ENCODE measurements at places on chromosomes 6 and 20.

- no peak for DNase-seq
Observed at GRCh38 chr6:3400162-3400561, 56.7 kb downstream of the SLC22A23 start.

GRCh38 chr6:169701311-169701953 is 397 bp downstream of the WDR27 start:
- DNase-seq, result no peak

DNA sequence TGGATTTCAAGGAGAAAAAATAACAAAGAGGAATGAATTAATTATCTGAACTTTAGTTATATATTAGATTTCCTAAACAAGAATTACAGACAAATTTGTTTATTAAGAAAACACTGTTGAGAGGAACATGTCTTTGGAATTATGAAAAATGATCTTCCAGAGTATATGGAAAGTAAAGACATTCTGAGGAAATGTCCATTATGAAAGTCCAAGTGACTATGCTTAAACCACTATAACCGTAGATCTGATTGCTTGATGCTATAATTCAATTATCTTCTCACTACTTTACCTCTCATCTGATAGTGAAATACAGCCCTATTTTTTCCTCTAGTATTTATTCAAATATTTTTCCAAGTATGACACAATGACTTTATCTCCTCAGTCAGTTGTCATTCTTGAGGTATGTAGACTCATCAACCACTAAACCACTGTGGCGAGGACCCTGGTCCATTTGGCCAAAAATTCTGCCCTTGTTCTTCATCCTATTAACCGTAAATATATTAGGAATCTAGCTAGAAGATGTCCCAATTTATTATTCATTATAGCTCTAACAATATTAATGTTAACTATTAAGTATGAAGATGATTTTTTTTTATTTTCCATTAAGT is 37.3 kb upstream of the AHI1 start:
- no peak for DNase-seq

GRCh38 chr20:49283703-49284625 is 6.1 kb upstream of the ZNFX1 start:
- no peak for DNase-seq

GRCh38 chr6:100823041-100823440 is 58.1 kb downstream of the ASCC3 start:
- no peak for DNase-seq

- no peak for DNase-seq
Observed at GRCh38 chr20:43658069-43658722, 8.7 kb upstream of the MYBL2 start.

GRCh38 chr6:166864333-166864732 is 92.0 kb downstream of the RNASET2 start:
- DNase-seq, result no peak

- no peak for DNase-seq
Observed at GRCh38 chr6:1901556-1901955, 291.8 kb downstream of the FOXC1 start.

DNA sequence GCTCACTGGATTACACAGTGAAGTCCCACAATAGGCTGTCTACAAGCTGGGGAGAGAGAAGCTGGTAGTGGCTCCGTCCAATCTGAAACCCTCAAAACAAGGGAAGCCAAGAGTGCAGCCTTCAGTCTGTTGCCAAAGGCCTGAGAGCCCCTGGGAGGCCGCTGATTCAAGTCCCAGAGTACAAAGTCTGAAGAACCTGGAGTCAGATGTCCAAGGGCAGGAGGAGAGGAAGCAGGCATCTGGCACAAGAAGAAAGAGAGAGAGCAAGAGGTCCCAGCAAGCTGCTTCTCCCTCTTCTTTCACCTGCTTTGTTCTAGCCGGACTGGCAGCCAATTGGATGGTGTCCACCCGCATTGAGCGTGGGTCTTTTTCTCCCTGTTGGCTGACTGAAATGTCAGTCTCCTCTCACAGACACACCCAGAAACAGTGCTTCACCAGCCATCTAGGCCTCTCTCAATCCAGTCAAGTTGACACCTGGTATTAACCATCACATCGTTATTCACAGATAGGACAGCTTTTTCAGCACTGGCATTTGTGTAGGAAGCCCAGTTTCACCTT is 51.2 kb downstream of the CRYBG1 start:
- no peak for DNase-seq

GRCh38 chr20:2131366-2131765 is 29.7 kb downstream of the STK35 start:
- DNase-seq, result no peak

GRCh38 chr6:14100138-14100537 is 17.4 kb upstream of the CD83 start:
- DNase-seq, result no peak

DNA sequence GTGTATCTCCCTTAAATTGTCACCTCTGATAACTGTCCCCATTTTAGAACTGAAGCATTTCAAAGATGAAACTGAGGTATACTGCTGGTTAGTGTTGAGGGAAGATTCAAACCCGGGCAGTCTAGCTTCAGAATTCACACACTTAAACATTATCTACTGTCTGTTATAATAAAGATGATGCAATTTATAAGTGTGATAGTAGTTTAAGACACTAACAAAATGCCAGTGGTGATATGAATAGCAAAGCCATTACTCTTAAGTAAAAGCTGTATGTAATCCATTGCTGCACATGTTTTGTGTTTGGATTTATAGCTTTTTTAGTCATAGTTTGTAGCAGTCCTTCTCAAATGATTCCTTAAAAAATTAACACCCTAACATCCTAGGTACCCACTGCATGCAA is 19.8 kb downstream of the USP45 start:
- DNase-seq, result no peak

DNA sequence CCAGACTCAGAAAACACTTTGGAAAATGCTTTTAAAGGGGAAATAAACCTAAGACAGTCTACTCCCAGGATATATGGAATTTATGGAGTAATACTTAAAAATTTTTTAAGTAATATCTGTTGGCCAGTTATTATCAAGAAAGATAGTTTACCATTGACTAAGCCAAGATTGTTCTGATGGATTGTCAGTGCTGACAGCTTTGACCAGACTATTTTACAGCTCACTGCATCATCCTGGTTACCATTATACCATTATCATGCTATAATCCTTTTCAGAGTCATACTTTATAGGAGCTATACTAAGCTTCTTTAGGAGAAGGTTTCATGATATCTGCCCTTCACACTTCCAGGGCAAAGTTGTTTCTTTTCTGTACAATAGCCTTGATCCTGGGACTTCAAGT is 16.5 kb downstream of the GTF2H5 start:
- DNase-seq, result no peak

DNA sequence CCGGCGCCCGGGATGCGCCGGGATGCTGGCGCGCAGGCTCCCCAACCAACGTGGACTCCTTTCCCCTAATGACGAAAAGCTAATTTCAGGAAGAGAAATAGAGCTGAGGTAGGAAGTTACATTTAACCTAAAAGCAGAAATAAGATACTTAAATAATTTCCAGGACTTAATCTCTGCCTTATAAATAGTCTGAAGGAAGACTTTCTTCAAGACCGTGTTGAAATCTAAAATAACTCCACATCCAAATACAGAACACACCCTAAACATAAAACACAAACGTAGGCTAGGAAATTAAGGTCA is 1.3 kb downstream of the ASF1A start:
- DNase-seq, result no peak

GRCh38 chr6:57324538-57324937 is 7.1 kb downstream of the PRIM2 start:
- DNase-seq, result no peak

DNA sequence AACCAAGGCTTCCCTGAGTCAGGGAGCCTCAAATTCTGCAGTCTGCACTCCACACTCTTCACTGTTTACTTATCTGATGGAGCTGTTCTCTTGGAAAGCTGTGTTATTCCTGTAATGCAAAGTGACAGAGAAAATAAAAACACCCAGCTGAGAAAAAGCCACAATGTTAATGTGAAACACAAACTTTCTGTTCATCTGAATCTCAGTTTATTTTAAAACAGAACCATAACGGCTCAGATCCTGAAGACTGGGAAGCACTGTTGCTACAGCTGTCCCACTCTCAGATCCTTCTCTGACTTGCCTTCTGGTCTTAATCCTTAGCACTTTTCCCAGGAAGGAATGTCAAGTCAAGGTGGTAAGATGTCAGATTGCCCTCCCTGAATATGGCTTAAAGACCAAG is 736.6 kb downstream of the DHX35 start:
- no peak for DNase-seq

DNA sequence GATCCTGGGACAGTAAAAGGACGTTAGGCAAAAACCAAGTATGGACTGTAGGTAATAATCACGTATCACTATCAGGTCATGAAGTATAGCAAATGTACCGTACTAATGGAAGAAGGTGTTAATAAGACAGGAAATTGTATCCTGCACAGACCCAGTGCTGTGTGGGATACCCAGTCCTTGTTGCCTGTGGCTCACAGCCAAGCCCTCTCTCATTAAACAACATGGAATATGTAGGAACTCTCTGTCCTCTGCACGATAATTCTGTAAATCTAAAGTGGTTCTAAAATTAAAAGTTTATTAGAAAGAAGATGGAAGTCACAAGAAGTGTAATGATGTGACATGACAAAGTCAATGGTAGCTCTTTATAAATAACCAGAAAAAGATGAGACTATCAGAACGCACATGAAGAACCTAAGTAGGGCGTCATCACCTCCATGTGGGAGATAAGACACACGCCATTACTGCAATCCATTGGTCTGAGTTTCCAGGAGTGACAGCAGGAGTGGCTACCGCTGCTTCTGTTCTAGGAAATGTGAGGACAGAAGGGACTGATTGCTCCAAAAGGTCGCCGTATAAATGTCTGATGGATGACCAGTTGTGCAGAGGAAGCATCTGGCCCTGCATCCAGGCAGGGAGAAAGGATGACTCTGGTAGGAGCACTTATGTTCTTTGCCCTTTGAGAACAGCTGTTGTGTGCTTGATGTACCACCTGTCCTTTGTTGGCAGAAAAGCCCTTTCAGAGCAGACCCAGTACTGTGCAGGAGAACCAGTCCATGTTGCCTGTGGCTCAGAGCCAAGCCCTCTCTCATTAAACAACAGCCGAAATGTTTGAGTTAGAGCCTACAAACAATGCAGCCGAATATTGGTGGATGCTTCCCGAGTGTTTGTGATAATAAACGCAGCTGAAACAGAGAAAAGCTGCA is 125.6 kb downstream of the FIG4 start:
- DNase-seq, result no peak

- DNase-seq, result no peak
Observed at GRCh38 chr6:12992770-12993169, 276.2 kb downstream of the PHACTR1 start.

- no peak for DNase-seq
Observed at GRCh38 chr6:167441715-167442206, 116.9 kb downstream of the TTLL2 start.

DNA sequence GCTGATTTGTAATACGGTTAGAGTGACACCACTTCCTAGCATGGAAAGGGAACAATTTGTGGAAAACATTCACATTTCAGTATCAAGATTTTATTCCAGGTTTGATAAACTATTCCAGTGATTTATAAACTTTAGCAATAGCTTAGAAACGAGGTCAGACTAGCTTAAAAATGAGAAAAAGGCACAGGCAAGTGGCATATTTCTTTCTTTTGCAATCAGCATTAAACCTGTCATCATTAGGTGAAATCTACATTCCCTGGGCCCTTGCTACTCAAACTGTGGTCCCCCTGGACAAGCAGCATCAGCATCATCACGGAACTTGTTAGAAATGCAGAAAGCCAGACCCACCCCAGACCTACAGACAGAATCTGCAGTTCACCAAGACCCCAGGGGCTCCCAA is 29.9 kb downstream of the TBC1D7 start:
- DNase-seq, result no peak

DNA sequence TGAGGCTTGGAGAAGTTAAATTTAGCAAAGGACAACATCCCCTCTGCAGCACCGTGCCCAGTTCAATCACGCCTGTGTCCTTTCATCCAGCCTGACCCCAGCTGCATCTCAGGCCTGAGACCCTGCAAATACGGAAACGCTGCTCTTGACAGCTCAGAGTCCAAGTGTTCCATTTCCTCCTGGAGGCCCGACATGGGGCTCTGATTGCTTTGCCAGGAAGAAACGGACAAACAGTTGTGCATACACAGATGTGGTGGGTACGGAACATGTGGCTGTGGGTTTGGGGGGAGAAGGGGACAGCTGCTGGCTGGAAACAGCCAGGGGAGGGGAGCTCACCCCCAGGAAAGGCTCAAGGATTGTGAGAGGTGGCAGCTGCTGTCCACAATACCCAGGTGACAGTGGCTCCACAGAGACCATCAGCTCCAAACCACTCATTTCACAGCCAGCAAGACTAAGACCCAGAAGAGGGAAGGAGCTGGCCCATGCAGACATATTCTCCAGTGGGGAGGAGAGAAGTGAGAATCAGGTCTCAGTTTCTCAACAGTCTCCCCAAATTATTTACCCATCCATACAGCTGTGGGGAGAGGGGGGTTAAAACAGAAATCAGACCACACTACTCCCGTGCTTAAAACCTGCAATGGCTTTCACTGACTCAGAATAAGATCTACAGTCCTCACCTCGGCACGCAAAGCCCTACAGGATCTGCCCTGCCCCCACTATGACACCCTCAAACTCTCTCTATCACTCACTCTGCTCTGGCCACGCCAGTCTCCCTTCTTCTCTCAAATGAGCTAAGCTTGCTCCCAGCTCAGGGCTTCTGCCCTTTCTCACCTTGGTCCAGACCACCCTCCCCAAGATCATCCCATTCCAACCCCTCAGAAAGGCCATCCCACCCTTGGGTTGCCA is 89.1 kb downstream of the PREX1 start:
- no peak for DNase-seq

DNA sequence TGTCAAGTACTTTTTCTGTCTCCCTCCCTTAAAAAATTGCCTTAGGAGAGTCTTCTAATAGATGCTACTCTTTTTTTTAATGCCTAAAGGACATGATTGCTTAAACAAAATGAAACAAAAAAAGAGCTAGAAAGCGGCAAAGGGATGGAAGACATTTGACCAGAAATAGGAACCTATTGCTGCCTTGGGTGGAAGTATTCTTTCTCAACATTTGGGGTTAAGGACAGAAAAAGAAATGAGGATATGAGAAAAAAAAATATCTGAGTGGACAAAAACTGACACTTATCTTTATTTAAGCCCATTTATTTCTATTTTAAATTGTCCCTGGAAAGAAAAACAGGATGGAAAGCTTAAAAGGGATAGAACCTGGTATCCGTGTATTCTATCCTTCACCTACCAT is 664.9 kb upstream of the CITED2 start:
- no peak for DNase-seq

- no peak for DNase-seq
Observed at GRCh38 chr6:113564371-113565171, 292.6 kb upstream of the MARCKS start.

DNA sequence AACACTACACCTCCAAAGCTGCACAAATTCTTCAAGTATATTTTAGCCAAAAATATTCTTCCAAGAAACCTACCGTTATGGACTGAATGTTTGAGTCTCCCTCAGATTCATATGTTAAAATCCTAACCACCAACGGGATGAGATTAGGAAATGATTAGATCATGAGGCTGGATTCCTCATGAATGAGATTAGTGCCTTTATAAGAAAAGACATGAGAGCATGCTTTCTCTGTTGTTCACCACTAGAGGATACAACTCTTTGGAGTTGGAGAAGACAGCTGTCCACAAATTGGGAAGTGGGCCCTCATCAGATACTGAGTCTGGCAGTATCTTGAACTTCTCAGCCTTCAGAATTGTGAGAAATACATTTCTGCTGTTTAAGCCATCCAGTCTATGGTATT is 7.1 kb upstream of the SLC17A4 start:
- DNase-seq, result no peak
